Lung (tissue), 17 donors: ENCODE measurements at places on chromosomes 7 and 10. TPM values are rescaled to one million over a fixed set of nuclear protein-coding genes. Genes with fewer than 3 reads are reported as not detected.

DNA sequence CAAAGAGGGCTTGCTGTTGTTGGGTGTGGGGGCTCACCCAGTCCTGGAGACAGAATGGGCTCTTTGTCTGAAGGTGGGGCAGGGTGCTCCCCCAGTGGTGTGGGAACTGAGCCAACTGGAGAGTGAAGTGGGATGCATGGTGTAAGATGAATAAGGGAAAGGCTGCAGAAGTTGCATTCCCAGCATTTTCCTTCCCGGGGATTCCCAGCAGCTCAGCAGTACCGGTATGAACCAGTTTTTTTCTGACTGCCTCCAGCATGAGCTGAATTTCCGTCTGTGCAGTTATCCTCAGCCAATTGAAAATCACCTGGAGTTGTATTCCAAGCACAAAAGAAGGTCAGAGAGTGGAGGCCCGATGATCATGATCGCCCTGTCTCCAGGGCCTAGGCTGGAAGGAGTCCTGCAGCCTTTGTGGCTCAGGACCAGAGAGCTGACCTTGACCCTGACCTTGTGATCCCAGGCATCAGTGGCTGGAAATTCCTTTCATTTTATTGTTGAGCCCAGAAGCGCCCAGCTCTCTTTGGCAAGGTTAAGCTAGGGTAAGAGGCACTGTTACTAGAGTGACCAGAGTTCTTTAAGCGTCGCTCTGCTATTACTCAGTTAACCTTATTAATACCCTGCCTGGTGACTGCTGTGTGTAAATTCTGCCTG, 33.4 kb downstream of the OGDH start:
- no peaks in the 10 kb centered on the region for H3K36me3 ChIP-seq
- H3K4me3 ChIP-seq, result no peak overlapping the region
- peak; percentile 74 for DNase-seq
- H3K27ac ChIP-seq, result peak overlapping the region; percentile 78
- H3K27me3 ChIP-seq, result no peaks in the 10 kb centered on the region
- peaks cover 27% of the 10 kb centered on the region for H3K4me1 ChIP-seq

CLEC2L gene
- total RNA-seq, result not detected

- no peak for DNase-seq
- H3K27me3 ChIP-seq, result no peaks in the 10 kb centered on the region
- H3K27ac ChIP-seq, result no peak overlapping the region
- H3K4me3 ChIP-seq, result no peak overlapping the region
- H3K4me1 ChIP-seq, result no peaks in the 10 kb centered on the region
Observed at GRCh38 chr10:126196281-126196680, 192.0 kb downstream of the ADAM12 start.

PCLO gene
- 6.1 TPM for total RNA-seq

DNA sequence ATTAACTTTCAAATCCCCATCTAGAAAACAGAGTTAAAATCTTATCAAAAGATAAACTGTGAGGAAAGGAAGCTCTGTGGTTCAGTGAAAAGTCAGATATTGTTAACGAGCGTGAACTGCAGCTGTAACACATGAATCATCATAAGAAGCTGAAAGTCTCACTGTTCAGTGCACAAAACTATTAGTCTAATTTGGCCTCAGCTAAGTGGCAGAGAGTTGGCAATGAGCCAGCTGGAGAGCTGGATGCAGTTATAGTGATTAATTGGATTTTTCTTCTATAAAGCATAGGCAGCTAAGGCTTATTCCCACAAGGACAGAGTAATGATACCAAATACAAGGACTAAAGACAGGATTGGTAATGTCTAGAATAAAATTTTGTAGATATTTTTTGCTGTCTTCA, 101.1 kb upstream of the ABCB5 start:
- no peaks in the 10 kb centered on the region for H3K36me3 ChIP-seq
- DNase-seq, result peak; percentile 51
- H3K27me3 ChIP-seq, result no peaks in the 10 kb centered on the region
- H3K27ac ChIP-seq, result no peak overlapping the region
- no peak overlapping the region for H3K4me3 ChIP-seq

CDH23 gene
- total RNA-seq, result 29.5 TPM

C10orf62 gene
- 0.21 TPM for total RNA-seq

- no peak for DNase-seq
- H3K4me3 ChIP-seq, result no peak overlapping the region
- no peaks in the 10 kb centered on the region for H3K36me3 ChIP-seq
- H3K27ac ChIP-seq, result no peak overlapping the region
- no peaks in the 10 kb centered on the region for H3K27me3 ChIP-seq
Observed at GRCh38 chr7:8114175-8114574, 145.6 kb downstream of the GLCCI1 start.

DNA sequence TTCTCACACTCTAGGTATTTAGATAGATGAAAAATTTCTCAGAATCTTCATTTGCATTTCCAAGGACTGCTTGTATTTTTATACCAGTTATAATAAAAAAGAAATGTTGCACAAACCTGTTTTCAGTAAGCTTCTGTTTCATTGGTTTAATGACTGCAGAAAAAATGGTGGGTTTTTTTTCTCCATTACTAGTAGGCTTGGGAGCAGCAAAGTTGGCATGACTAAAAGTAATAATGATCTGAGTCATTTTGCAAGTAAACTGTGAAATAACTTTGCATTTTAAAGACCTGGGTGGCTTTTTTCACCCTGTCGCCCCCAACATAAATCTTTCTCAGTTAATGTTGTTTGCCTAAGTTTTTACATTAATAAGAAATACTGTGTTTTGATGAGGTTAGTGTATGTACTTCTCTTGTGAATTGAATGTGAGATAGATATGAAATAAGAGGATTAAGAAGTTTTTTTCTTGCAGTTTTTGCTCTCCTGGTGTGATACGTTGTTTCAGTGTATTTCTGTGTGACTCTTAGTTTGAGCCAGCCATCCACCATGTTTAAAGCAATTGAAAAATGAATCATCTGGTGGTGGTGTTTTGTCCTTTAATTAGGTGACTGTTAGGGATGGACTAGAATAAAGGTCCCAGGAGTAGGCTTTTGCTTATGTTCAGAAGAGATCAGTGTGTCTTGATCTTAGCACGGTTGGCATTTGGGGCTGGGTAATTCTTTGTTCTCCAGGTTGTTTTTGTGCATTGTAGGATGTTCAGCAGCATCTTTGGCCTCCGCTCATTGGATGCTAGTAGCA, 1.8 kb downstream of the GNAI1 start:
- H3K27me3 ChIP-seq, result no peaks in the 10 kb centered on the region
- no peak for DNase-seq
- H3K36me3 ChIP-seq, result no peaks in the 10 kb centered on the region

DIP2C gene
- 15.2 TPM for total RNA-seq

DNA sequence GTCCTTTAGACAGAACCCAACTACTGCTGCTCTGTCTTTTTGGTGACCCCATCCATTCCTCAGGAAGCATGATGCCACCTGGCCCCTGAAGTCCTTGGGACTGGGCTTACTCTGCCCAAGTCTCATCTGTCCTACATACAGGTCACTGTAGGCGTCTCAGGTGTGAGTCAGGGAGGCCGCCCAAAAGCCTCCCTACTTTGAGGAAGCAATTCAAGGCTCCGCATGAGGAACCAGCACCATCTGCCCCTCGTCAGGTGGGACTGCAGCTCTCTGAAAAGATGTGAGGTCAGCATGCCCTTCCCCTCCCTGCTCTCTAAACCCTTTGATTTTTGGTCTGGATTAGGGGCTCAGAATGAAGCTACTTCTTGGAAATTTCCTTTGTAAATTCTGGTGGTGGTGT, 354.8 kb downstream of the CXCL12 start:
- H3K27me3 ChIP-seq, result no peaks in the 10 kb centered on the region
- DNase-seq, result no peak
- H3K4me1 ChIP-seq, result no peaks in the 10 kb centered on the region
- no peak overlapping the region for H3K4me3 ChIP-seq

ACSL5 gene
- 62.0 TPM for total RNA-seq

STRA8 gene
- not detected for total RNA-seq

DNA sequence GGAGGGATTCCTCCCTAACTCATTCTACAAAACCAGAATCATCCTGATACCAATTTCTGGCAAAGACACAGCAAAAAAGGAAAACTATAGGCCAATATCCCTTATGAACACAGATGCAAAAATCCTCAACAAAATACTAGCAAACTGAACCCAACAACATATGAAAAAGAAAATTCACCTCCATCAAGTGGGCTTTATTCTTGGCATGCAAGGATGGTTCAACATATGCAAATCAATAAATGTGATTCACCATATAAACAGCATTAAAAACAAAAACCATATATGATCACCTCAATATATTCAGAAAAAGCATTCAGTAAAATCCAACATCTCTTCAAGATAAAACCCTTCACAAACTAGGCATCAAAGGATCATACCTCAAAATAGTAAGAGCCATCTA, 23.5 kb downstream of the SNX13 start:
- no peaks in the 10 kb centered on the region for H3K36me3 ChIP-seq
- H3K27ac ChIP-seq, result no peak overlapping the region
- H3K27me3 ChIP-seq, result no peaks in the 10 kb centered on the region
- no peak for DNase-seq

- H3K27ac ChIP-seq, result no peak overlapping the region
- H3K4me1 ChIP-seq, result peaks cover 3% of the 10 kb centered on the region
- no peak overlapping the region for H3K4me3 ChIP-seq
- no peaks in the 10 kb centered on the region for H3K27me3 ChIP-seq
- no peaks in the 10 kb centered on the region for H3K36me3 ChIP-seq
- no peak for DNase-seq
Observed at GRCh38 chr10:102763037-102763607, 19.4 kb downstream of the WBP1L start.

DNA sequence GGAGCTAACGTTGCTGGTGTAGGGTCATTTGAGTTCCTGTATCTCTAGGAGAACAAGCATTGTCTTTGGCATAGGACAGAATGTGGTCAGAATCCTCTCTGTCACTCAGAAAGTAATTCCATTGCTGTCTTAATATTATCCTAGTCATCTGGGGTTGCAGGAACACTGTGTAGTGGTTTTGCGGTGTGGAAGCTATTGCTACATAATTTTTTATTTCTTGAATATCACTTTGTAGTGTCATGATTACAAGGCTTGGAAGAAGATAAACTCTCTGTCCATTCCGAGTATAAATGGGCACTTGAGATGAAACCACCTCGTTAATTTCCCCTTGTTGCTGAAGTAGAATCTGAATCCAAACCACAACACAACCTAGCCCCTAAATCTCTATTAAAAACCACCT, 919.2 kb downstream of the LRMDA start:
- H3K4me3 ChIP-seq, result no peak overlapping the region
- no peaks in the 10 kb centered on the region for H3K36me3 ChIP-seq
- no peaks in the 10 kb centered on the region for H3K4me1 ChIP-seq
- DNase-seq, result no peak
- no peaks in the 10 kb centered on the region for H3K27me3 ChIP-seq
- no peak overlapping the region for H3K27ac ChIP-seq

FKBP6 gene
- not detected for total RNA-seq

DNA sequence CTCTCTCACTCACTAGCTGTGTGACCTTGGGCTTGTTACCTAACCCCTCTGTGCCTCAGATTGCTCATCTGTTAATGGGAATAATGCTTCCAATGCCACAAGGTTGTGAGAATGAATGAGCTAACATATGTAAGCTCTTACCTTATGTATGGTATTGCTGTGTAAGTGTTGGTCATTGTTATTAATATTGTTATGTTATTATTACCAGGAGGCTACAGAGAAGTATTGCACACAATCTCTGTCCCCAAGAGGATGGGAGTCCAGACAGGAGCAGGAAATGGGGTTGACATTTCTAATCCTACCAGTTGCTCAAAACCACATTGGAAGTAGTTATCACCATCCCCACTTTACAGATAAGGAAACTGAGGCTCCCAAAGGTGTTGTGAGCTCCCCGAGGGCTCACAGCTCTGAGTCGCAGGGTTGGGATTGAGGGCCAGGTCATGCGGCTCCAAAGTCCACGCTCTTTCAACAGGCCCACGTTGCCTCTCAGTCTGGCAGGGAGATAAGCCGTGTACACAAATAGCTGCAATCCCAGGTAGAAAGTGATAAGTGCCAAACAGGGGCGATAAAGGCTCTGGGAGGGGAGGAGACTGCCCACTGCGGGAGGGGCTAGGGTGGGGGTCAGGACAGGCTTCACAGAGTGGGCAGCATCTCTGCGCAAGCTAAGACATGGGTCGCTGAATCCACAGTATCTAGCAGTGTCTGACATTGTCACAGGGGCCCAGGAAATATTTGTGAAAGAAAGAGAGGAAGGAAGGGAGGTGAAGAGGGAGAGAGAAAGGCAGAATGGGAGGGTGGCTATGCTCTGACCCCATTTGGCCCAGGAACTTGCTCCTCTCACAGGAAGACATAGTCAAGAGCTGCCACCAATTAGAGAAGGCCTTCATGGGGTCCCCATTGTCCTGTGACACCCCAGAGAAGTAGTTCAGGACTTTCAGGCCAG, 9.6 kb upstream of the ZMIZ1 start:
- H3K27me3 ChIP-seq, result no peaks in the 10 kb centered on the region
- H3K4me3 ChIP-seq, result no peak overlapping the region
- H3K4me1 ChIP-seq, result peaks cover 18% of the 10 kb centered on the region
- no peak for DNase-seq

DNA sequence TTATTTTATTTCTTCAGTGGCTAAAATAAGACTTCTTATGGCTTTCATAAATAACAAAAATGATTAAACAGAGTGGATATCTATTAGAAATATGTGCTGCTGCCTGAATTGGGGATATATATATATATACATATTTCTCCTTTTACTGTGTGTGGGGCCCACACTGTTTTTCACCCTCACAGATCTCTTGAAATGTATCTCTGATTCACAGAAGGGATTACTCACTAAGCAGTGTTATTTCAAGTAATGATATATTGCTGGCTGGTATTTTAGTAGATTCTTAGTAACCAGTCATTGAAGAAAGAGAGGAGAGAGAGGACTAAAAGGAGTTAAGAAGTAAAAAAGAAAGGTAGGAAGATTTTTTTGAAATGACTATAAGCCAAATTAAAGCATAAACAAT, 308.6 kb upstream of the NRP1 start:
- H3K36me3 ChIP-seq, result no peaks in the 10 kb centered on the region
- no peak for DNase-seq
- H3K4me3 ChIP-seq, result no peak overlapping the region
- no peaks in the 10 kb centered on the region for H3K4me1 ChIP-seq
- H3K27me3 ChIP-seq, result no peaks in the 10 kb centered on the region
- H3K27ac ChIP-seq, result no peak overlapping the region

- no peaks in the 10 kb centered on the region for H3K36me3 ChIP-seq
- no peak overlapping the region for H3K4me3 ChIP-seq
- peaks cover 52% of the 10 kb centered on the region for H3K27me3 ChIP-seq
- DNase-seq, result peak; percentile 53
Observed at GRCh38 chr7:128164061-128164954, 76.8 kb upstream of the LEP start.

GRCh38 chr7:70856901-70857630, 274.9 kb upstream of the GALNT17 start:
- H3K36me3 ChIP-seq, result no peaks in the 10 kb centered on the region
- H3K4me1 ChIP-seq, result no peaks in the 10 kb centered on the region
- no peak overlapping the region for H3K4me3 ChIP-seq
- H3K27ac ChIP-seq, result no peak overlapping the region
